ENCODE measurements at places on chromosomes 7 and 10.
A peak's percentile ranks its signal among the peaks of the same experiment; 100 is the strongest.

- peak; percentile 94 for DNase-seq
These were observed 65.8 kb downstream of the STK17A start for GRCh38 chr7:43648473-43649406.

DNA sequence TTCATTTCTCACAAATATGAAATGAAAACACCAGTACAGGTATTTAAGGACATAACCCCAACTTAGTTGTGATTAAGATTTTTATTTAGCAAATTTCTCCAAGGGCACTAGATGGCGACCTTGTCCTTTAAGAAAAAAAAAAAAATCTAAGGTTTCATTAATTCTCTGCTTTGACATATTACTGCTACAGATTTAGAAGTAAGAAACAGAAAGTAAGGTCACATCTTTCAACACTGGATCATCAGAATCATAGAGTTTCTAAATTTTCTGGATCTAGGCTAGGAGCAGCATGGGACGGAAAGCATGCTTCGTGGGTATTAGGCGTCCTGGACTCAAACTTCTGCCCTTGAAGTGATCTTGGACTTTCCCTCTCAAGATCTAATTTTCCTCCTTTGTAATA lies 85.5 kb upstream of the PRKG1 start:
- DNase-seq, result no peak

- DNase-seq, result peak; percentile 40
These were observed 43.8 kb downstream of the ADAMTS14 start for GRCh38 chr10:70715853-70716795.

DNA sequence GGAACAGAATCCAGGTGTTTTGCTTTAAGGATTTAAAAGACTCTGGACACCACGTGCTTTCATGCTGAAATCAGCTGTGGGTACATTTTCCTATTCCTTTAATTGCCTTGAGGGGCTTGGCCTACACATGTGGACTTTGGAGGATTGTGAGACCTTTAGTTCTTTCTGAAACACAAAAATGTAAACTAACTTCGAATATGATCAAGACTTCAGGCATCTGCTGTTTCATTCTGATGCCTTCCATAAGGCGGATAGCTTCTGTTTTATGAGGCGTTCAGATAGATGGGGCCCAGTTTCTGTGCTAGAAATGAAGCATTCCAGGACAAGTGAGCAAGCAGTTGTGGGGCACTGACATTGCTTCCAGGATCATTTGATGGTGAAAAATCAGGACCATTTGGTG lies 1.5 kb upstream of the NOBOX start:
- DNase-seq, result no peak

GRCh38 chr7:129188892-129189660 lies 643 bp downstream of the SMO start:
- no peak for DNase-seq

DNA sequence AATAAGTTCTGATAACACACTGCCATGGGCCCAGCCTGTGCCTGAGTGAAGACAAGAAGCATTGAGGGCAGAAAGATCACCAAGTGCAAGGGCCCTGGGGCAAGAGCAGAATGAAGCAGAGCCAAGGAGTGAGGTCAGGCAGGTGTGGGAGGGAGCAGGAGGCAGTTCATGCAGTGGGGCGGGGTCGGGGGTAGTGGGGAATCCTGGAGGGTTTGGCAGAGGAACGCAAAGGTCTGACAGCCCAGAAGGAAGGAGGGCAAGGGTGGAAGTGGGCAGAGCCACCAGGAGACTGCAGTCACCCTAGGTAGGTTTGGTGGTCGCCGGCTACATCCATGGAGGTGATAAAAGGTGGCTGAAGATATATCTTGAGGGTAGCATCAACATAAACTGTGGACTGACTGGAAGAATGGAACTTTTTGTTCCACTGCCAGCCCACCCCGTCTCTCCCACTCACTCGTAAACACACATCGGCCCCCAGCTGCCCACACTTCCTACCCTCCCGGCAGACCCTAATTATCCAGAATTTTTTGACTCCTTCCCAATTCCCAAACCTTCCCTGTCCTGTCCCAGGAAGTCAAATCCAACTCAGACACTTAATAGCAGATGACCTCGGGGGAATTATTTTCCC lies 172.4 kb downstream of the ARHGAP12 start:
- peak; percentile 37 for DNase-seq

- no peak for DNase-seq
These were observed 13.5 kb downstream of the PTPN12 start for GRCh38 chr7:77550586-77550985.

GRCh38 chr7:127946111-127946510 lies 85.1 kb downstream of the LRRC4 start:
- DNase-seq, result no peak

- peak; percentile 72 for DNase-seq
These were observed 55.0 kb downstream of the SNX10 start for GRCh38 chr7:26346611-26347203.

DNA sequence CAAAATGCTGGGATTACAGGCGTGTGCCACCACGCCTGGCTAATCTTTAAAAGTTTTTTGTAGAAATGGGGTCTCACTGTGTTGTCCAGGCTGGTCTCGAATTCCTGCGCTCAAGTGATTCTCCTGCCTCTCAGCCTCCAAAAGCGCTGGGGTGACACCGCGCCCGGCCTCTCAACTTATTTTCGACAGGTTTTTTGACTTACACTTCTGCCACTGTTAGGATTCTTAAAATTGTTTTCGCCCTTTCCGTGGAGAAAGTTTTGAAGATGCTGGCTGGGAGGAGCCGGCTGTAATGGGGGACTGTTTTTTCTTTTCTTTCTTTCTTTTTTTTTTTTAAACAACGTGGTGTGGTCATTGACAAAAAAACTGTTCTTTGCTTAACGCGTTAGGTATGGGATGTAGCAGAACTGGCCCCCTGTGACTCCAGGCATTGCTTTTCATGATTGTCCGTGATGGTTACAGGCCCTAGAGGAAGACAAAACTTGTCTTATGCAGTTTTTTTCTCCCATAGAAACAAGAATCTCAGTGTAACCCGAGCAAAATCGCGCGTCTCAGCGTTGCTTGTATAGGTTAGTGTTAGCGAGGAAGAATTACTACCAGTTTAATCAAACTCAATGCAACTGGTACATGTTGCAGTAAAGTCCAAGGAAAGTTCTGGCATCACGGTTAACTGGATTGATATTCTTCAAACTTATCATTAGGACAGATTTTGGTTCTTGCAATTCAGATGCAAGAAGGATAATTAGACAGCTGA lies 72.2 kb downstream of the DAGLB start:
- peak; percentile 29 for DNase-seq

DNA sequence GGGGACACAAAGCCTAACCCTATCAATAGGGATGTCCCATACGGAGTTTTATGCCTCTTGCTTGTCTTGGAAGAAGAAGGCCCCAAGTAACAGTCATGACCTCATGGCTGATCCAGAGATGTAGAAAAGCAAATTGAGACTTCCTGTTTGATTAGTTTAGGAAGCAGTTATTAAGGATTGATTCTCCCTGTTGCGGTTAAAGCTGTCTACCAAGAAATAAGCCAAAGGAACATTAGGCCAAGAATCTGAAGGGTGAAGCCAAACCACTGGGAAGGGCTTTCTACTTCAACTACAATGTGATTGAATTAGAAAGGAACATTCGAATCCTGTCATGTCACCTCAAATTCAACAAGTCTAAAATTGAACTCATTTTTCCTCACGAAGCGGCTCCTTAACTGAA lies 60.5 kb upstream of the AGBL3 start:
- DNase-seq, result no peak

DNA sequence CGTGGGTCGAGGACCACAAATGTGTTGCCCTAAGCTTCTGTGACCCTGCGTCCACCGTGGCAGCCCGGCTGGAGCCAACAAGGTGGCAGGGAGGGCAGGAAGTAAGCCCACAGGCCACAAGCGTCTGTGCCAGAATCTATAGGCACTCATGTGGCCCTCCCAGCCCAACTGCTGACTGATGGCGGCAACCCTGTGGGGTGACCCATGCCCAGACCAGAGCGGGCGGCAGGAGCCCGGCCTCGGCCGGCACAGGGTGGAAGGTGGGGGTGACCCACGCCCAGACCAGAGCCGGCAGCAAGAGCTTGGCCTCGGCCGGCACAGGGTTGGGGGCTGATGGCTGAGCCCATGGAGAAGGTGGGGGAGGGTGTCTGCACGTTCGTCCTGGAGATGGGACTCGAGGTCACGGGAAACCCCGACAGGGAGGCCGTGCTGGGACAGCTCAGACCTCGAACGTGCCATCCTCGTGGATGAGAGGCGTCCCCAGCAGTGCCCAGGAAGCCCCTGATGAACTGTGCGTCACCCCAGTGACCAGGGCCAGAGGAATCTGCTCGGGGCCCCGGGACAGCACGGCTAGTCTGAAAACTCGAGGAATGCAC lies 181.0 kb downstream of the ELFN1 start:
- no peak for DNase-seq

DNA sequence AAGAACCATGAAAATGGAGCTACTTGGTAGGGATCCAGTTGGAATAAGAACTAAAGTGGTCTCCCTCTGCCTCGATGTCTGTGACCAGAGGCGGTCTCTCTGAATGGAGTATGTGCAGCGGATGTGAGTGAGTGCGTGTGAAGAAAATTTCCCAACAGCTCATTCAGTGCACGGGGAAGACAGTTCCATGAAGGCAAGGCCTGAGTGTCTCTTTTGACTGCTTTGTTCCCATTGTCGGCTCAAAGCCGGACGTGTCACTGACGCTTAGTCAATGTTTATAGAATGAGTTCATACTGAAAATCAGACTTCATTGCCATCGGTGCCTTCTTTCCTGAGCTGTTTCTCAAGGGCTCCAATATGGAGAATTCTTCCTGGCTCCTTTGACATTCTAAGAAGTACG lies 55.3 kb upstream of the GRB10 start:
- peak; percentile 76 for DNase-seq

DNA sequence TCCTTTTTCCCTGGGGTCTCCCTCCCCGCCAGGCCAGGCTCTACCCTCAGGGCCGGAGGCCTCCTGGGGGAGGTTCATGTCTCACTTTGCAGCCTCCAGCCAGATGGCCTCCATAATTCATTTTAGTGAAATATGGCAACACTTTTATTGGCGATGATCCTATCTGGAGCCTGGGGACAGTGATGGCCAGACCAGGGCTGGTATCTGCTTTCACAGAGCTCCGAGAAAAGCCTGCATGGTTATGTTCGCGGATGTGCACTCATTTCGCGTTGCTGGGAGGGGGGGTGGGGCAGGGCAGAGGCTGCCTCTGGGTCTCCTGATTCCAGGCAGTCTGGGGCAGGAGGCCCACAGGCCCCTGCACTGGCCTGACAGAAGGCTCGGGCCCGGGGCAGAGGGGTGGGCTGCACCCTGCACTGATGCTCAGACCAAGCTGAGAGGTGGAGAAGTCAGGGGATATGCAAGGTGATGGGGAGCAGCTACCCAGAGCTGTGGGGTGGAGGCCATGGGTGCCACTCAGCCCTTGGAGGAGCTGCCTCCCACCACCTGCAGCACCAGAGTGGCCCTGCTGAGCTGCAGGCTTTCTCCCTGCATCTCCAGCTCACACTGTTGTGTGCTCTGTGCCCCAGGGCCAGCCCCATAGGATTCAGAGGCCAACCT lies 85.3 kb upstream of the RET start:
- DNase-seq, result no peak

DNA sequence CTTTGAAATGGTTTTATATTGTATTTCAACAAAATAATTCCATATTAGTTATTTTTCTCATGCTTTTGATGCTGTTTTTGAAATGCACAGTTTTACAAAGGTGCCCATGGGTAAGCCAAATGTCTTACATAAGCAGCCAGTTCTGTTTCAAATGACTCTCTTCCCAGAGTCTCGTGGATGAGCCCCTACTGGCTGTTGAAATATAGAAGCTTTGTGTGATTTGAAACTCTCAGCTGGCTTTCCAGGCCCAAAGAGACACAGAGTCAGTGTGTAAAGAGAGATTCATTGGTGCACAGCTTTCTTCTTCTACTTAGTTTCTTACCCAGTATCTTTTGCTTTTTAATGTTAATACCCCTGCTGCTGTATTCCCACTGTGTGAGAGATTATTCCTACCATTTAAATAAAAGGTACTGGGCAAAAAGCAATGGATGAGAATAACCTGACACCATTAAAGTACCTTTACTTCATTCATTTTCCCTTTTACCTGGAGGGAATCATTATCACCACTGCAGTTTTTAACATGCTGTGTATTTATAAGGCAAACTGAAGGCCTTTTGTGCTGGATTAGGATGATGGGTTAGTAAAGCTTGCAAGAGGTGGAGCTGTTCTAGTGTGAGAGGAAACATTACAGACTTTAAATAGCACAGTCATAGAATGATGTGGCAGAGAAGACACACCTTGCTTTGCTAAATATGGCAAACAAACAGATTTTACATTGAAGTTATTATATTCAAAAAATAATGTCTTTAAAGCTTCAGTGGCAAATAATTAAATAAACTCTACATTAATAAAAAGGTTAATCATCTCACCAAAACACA lies 415.1 kb downstream of the THSD7A start:
- DNase-seq, result no peak

DNA sequence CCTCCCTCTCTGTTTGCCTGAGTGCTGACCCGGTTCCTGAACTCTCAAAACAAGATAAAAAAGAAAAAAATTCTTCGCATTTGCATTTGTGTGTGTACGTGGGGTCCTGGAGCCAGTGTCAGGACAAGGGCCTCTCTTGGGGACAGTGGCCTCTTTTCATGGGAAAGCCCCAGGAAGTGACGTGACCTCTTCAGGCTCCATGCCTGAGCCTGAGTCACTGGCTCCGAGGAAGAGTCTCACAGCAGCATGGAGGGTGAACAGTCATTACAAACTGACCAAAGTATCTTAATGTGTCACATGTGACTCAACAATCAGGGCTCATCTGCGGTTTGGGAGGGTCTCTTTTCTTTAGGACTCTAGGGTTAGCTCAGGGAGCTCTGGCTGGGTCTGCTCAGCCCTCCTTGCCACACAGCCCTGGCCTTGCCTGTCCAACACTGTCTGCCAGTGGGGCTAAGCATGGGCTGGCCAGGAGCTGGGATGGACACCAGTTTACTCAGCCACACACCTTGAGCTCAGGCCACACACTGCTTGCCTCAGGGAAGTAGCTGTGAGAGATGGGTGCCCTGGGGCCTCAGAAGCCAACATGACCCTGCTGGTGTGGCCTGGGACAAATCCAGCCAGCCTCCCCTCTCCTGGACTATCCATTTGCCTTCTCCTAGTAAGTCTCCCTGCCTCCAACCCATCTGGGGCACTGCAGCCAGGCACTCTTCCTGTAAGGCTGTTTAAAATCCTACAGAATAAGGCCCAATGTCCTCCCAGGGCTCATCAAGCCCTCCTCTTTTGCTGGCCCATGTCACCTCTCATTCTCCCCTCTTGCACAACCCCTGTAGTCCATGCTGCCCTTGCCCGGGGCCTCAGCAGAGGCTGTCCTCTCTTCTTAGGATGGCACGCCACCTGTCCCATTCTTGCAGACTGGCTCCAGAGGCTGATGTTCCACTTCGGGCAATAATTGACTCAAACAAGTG lies 10.5 kb downstream of the TMEM273 start:
- DNase-seq, result peak; percentile 89

Data from A172 (cell line).